ENCODE measurements at places on chromosomes 12 and 14.
A peak's percentile ranks its signal among the peaks of the same experiment; 100 is the strongest.

- DNase-seq: no peak
These were observed 905 bp downstream of the LRRC23 start for GRCh38 chr12:6905414-6906040.

GRCh38 chr14:53652068-53652467 lies 304.6 kb downstream of the BMP4 start:
- no peak for DNase-seq

DNA sequence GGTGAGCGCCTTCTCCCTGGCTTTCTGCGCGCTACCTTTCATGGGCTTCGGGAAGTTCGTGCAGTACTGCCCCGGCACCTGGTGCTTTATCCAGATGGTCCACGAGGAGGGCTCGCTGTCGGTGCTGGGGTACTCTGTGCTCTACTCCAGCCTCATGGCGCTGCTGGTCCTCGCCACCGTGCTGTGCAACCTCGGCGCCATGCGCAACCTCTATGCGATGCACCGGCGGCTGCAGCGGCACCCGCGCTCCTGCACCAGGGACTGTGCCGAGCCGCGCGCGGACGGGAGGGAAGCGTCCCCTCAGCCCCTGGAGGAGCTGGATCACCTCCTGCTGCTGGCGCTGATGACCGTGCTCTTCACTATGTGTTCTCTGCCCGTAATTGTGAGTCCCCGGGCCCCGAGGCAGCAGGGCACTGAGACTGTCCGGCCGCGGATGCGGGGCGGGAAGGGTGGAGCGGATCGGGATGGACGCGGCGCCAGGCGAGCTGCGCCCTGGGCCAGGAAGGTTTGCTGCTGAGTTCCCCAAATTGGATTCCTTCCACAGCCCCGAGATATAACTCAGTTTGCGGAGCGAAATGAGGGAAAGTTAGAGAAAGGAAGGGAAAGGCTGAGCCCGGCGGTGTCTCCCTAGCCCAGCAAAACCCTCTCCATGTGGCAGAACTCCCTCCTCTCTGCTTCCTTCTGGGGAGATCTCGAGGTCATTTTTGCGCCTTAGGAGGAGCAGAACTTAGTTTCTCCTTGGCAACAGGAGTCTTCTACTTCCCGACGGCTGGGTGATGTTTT lies 972 bp downstream of the PTGDR start:
- no peak for DNase-seq

DNA sequence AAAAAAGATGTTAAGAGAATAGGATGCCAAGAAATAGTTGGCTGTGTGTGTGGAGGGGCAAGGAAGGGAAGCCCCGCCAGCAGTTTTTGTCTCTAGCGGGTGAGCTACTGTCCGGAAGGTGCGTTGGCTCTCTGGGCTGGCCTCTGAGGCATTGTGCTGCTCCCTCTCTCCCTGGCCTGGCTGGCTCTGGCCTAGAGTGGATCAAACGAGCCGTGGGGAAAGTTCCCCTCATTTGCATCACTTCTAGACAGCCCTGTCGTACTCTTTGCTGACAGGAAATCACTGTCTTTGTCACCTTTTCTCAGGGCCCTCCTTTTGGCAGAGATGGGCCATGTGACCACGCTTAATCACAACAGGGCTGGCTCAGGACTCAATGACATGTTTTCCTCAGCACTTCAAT lies 236.1 kb upstream of the NPAS3 start:
- peak; percentile 12 for DNase-seq

- peak; percentile 1 for DNase-seq
These were observed 556.7 kb upstream of the FBXO33 start for GRCh38 chr14:39988939-39989338.

GRCh38 chr14:99320621-99321235 lies 48.7 kb upstream of the BCL11B start:
- no peak for DNase-seq

DNA sequence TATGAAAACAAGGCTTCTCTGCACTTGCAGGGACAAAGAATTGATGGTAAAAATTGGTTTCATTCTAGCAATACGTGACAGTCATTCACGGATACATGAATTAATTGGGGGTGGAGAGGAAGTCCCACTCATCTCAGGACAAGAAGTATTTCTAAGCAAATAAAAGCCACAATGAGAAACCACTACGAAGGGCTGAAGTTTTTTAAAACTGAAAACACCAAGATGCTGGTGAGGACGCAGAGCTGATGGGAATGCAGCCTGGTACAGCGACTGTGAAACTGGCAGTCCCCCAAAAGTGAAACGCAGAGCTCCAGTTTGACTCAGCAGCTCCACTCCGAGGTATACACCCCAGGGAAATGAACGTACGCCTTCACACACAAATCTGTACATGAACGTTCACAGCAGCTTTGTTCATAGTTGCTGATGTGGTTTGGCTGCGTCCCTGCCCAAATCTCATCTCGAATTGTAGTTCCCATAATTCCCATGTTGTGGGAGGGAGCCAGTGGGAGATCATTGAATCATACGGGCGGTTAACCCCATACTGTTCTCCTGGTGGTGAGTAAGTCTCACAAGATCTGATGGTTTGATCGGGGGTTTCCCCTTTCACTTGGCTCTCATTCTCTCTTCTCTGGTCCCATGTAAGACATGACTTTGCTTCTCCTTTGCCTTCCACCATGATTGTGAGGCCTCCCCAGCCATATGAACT lies 89.0 kb downstream of the SCARB1 start:
- peak; percentile 98 for DNase-seq

GRCh38 chr12:19957308-19958125 lies 410.8 kb upstream of the PDE3A start:
- no peak for DNase-seq

DNA sequence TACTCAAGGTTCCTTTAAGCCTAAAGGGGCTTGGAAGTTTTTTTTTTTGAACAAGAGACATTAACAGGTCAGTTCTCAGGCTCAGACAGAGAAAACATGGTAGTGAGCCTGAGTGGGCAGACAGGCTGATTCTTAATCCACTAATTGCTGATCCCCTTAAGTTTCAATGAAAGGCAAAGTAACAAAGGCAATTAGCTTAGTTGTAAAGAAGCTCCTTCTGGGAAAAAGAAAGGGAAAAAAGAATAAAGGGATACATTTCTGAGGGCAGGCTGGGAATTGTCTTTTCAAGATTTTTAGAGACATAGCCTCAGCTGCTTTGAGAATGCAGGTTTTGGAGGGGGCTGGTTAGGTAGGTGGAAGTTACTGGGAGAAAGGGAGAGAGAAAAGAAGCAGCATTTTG lies 133.8 kb downstream of the CFAP54 start:
- no peak for DNase-seq

DNA sequence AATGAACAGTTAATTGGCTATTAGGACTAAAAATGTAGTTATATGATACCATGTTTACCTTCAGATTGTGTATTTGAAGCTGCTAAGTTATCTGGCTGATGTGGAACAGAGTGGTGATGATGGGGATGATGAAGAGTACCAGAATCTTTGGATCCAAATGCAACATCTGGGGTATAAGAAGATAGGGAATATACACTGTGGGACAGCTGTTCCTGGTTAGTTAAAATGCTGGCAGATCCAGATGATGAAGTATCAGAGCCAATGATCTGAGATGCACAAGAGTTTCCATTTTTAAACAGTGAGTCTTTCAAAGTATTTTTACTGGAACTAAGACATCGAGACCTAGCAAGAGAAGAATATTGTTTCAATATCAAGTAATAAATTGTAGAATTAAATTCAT lies 31.6 kb downstream of the SENP1 start:
- DNase-seq: no peak

- DNase-seq: no peak
These were observed 11.4 kb downstream of the AGAP2 start for GRCh38 chr12:57726884-57727757.

- DNase-seq: no peak
These were observed 30.6 kb upstream of the DLGAP5 start for GRCh38 chr14:55221968-55222367.

DNA sequence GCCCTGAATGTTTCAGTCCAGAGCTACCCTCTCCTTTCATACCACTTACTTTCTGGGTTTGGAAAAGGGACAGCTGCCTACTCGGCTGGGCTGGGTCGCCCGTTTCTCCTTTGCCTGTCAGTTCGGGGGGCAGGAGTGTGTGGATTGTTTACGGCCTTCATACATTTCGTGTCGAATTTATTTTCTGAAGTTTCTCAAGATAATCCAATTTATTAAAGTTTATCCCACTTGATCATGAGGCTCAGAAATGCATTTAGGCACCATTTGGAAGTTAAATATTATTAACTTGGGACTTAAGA lies 608 bp downstream of the ZNF410 start:
- DNase-seq: no peak

GRCh38 chr12:24173067-24173466 lies 223.6 kb upstream of the SOX5 start:
- DNase-seq: no peak

DNA sequence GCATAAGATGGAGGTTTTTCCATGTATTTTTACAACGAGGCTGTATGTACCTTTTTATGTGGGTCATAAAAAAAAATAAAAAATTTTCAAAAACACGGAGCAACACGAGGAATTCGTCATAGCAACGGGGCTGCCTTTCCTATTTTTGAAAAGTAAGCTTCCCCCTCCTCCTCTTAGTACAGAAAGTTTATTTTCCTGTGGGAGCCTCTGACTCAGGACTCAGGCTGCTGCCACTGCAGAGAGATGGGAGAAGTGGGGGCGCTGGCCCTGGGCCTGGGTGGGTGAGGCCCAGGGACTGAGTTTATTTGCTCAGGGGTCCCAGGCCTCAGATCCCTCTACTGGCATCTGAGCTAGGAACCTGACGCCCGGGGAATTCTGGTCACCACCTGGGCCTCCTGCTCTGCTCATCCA lies 10.2 kb upstream of the CMKLR1 start:
- DNase-seq: no peak

- DNase-seq: peak; percentile 70
These were observed 127.2 kb downstream of the BCAT1 start for GRCh38 chr12:24821691-24822090.

- no peak for DNase-seq
These were observed 117.9 kb downstream of the SCAF11 start for GRCh38 chr12:45872446-45872845.

GRCh38 chr14:34989762-34990161 lies 7.0 kb downstream of the SRP54 start:
- DNase-seq: no peak

DNA sequence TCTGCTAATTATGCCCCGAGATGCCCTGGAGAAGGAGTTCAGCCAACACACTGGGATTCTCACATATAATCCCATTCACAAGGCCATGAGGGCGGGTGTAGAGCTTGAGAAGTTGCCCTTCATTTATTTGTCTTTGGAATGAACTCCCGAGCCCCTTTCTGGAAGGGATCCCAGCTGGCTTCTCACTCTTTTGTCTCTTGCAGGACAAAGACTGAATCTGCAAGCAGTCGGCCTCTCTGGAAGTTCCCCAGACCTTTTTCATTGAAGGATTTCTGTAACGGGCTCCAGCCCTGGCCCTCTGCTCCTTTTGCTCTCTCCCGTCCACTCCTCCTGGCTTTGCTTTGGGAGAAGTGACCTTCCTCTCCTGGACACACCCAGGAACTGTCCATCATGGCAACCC lies 163.3 kb upstream of the SFSWAP start:
- DNase-seq: no peak

DNA sequence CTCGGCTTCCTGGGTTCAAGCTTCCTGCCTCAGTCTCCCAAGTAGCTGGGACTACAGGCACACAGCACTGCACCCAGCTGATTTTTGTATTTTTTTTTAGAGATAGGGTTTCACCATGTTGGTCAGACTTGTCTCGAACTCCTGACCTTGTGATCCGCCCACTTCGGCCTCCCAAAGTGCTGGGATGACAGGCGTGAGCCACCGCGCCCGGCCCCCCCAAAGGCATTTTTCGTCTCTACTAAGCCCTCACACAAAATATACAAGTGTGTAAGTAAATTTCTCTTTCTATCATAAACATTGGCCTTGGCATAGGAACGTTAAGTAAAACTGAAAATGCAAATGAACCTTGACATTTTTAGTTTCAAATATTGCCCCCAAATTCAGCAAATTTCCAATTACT lies 2.1 kb downstream of the ACAD10 start:
- no peak for DNase-seq

DNA sequence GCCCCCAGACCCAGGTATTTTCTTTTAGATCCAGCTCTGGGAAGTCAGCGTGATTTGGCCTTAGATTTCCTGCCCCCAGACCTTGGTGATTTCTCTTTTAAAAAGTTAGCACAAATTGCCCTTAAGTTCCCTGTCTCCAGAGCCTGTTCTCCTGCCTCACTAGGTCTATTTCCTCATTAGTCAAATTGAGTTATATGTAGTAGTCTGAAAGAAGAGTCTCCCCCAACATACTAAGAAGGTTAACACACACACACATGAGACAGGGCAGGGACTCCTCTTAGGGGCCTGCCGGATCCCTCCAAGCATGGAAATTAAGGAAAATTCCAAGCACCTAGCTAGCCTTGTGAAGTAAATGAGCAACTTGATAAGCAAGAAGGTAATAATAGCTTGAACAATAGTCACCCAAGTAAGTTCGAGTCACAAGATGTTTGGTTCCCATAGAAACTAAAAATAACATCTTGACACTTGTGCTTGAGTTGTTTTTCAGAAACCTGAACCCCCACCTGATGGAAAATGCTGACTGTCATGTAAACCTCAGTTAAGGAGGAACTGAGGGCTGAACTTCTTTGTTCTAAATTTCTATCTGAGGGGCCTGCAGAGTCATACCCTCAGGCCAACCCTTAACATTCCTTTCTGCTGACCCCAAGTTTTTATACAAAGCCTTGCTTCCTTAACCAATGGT lies 51.6 kb downstream of the CAND1 start:
- DNase-seq: peak; percentile 8

GRCh38 chr14:100092832-100093231 lies 27.6 kb downstream of the EVL start:
- no peak for DNase-seq

GRCh38 chr12:41073633-41074472 lies 114.3 kb upstream of the PDZRN4 start:
- DNase-seq: no peak

DNA sequence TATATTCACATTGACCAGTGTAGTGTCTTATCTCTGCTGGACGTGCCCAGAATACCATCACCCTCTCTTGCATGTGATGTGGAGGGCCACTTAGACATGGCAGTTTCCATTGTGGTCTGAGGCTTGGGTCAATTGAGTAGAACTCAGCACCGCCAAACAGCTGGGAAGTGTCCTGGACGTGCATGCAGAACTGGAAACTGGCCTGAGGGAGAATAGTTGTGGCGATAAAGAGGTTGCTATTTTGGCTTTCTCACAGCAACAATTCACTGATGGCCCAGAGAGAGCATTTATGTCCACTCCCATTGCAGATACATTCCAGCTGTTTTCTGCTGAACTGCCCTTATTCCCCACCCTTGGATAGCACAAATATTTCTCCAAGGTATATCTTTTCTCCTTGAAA lies 210.1 kb upstream of the DAAM1 start:
- no peak for DNase-seq

- DNase-seq: no peak
These were observed 54.1 kb upstream of the PIK3C2G start for GRCh38 chr12:18207266-18207665.

DNA sequence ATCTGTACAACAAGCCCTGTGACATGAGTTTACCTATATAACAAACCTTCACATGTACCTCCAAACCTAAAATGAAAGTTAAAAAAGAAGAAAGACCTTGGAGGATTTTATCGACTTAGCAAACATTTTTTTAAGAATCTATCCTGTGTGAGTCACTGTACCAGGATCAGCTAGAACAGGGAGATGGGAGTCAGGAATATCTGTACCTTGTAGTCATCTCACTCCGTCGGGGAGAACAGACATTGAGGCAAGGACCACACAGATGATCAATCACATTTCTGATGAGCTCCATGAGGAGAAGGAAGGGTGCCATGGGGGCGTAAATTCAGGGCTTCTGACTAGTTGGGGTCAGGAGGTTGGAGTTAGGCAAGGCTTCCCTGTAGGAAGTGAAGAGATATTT lies 310.6 kb downstream of the VRK1 start:
- no peak for DNase-seq

GRCh38 chr14:100015251-100015655 lies 50.0 kb upstream of the EVL start:
- DNase-seq: no peak
